Putamen (tissue), 1 donor: ENCODE measurements at places on chromosomes 3 and 15.

GRCh38 chr3:73143821-73144237, 82.4 kb downstream of the EBLN2 start:
- DNase-seq, result no peak

GRCh38 chr3:60631509-60631908, 619.7 kb downstream of the FHIT start:
- no peak for DNase-seq

DNA sequence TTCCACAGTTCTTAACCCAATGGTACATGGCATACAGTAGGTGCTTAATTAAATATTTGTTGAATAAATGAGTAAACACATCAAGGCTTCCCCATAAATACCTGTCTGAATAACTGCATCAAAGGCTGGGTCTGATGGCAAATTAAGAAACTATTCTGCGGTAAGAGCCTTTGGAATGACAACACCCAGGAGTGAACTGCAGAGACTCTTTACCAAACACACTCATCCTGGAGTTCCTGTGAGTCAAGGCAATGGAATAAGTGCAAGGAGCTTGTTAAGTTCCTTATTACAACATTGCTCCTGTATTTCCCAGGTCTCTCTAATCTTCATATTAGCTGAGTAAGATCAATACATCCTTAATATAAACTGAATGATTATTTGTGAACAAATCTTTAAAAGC, 119.9 kb upstream of the STT3B start:
- no peak for DNase-seq

- DNase-seq, result no peak
Measured at GRCh38 chr3:124584552-124585391, 145.5 kb upstream of the UMPS start.

DNA sequence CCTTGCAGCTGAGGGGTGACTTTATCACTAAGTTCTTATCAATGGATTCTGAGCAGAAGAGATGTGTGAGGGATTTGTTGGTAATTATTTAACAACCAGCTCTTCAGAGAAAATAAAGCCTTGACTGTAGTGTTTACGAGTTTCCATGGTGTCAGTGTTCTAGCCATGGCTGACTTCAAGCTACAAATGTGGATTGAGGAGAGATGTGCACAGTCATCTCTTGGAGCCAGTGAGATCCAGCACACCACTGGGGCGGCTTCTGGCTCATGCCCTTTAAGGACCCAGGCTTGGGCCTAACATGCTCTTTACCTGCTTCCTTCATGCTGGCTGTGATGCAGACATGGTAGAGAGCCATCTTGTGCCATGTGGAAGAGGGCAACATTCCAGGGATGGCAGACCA, 145.6 kb upstream of the MRPS22 start:
- DNase-seq, result no peak

DNA sequence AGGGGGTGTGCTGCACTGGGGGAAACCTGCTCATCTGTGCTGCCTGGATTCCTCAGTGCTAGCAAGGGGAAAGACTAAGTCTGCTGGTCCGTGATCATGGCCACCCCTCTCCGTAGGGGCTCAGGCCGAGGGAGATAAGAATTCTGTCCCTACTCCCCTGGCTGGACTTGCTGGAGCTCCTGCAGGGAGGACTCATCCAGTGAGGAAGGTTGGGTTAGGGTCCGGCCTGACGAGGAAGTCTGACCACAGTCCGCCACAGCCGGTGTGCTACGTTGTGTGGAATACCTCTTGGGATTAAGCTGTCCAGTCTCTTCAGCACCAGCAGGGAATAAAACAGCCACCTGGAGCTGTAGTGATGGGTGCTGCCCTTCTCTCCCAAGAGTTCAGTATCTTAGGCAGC, 1309.1 kb upstream of the CADM2 start:
- DNase-seq, result no peak
